NCI-H460 (cell line): ENCODE measurements at places on chromosomes 4 and X. TPM values are rescaled to one million over a fixed set of nuclear protein-coding genes. Genes with fewer than 3 reads are reported as not detected.

MMRN1 gene
- 0.03 and 0.12 TPM in 2 replicates for total RNA-seq

TCEAL7 gene
- not detected in 2 replicates for total RNA-seq

MAGEC1 gene
- not detected in 2 replicates for total RNA-seq

ZAR1 gene
- not detected in 2 replicates for total RNA-seq

- no peak for DNase-seq
Observed at GRCh38 chr4:8905773-8906667, 34.4 kb upstream of the HMX1 start.

DNA sequence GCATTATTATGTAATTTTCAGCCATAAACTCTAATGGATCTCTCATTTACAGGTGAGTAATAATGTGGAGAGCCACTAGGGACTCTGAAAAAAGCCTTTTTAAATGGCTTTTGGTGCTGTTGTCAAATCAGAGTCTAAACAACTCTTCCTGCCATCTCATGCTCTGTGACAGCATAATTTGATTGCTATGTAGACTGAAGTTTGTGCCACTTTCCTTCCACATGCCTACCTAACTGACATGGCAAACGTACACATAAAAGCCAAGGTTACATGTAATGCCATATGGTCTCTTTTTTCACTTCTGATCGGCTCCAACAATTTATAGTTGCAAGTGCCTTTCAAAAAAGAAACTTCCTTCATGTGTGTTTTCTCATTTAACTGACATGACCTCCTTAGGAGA, 94.3 kb downstream of the SH2D1A start:
- no peak for DNase-seq

DNA sequence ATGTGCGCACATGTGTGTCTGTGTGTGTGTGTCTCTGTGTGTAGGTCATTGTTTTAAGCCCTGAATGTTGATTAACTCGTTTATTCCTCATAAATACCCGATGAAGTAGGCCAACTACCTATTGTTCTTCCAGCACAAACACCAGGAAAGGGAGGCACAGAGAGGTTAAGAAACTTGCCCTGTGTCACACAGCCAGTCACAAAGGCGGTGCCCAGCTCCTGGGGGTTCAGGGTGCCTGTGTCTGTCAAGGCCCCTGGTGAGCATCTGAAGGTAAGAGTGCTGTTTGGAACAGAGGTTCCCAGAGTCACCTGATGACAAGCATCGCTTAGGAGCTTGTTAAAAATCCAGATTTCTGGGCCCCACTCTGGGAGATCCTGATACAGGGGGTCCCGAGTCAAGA, 18.0 kb upstream of the SH3TC1 start:
- DNase-seq = no peak

GRCh38 chr4:170134821-170135220, 45.1 kb upstream of the AADAT start:
- no peak for DNase-seq

GRCh38 chrX:22313766-22314165, 41.1 kb downstream of the CBLL2 start:
- DNase-seq = no peak

GRCh38 chr4:176845636-176846035, 52.9 kb upstream of the VEGFC start:
- DNase-seq = no peak

DNA sequence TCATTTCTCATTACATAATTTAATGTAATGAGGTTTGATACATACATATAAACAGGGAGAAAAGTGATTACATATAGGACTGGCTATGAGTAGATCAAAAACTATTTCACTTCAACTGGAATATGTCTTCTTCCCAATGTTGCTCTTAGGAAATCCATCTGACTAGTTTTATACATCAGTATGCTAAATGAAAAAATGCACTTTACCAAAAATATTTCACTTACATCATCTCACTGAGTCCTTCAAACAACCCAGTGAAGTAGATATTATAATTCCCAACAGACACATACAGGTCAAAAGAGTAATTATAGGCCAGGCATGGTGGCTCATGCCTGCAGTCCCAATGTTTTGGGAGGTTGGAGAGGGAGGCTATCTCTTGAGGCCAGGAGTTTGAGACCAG, 215.9 kb downstream of the MID1 start:
- DNase-seq = no peak

DNA sequence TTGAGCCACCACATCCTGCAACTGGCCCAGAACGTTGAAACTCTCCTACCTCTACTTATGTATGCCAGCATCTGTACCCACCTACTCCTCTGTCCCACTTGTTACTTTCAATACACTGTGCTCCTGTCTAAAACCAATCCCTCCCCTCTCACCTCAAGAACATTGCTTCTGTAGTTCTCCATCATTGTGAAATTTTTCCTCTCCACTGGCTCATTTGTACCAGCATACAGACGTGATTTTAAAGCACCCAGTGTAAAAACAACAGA, 25.5 kb upstream of the USO1 start:
- DNase-seq = no peak

- no peak for DNase-seq
Observed at GRCh38 chr4:154407443-154407842, 84.2 kb downstream of the DCHS2 start.

GRCh38 chr4:6777636-6778281, 4.8 kb upstream of the KIAA0232 start:
- no peak for DNase-seq

- DNase-seq = no peak
Observed at GRCh38 chr4:1187182-1187581, 14.8 kb upstream of the SPON2 start.

- DNase-seq = no peak
Observed at GRCh38 chr4:140426610-140427105, 790 bp downstream of the CLGN start.

- no peak for DNase-seq
Observed at GRCh38 chr4:78691334-78691754, 84.8 kb upstream of the BMP2K start.

GRCh38 chrX:9555354-9555753, 90.5 kb downstream of the TBL1X start:
- DNase-seq = no peak

DNA sequence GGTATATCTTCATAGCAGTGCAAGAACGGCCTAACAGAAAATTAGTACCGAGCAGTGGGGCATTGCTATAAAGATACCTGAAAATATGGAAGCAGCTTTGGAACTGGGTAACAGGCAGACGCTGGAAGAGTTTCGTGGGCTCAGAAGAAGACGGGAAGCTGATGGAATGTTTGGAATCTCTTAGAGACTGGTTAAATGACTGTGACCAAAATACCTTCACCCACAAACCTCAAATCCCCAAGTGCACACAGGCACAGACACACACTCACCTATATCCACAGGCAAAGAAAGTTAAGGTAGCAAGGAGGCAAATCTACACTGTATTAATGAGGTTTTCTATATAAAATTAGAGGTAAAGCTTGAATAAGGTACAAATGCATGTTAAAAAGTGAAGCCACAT, 14.6 kb upstream of the SPRY1 start:
- no peak for DNase-seq
